ENCODE measurements at places on chromosomes 6 and 20.

- DNase-seq = no peak
Measured at GRCh38 chr6:143055213-143055612, 5.5 kb upstream of the AIG1 start.

DNA sequence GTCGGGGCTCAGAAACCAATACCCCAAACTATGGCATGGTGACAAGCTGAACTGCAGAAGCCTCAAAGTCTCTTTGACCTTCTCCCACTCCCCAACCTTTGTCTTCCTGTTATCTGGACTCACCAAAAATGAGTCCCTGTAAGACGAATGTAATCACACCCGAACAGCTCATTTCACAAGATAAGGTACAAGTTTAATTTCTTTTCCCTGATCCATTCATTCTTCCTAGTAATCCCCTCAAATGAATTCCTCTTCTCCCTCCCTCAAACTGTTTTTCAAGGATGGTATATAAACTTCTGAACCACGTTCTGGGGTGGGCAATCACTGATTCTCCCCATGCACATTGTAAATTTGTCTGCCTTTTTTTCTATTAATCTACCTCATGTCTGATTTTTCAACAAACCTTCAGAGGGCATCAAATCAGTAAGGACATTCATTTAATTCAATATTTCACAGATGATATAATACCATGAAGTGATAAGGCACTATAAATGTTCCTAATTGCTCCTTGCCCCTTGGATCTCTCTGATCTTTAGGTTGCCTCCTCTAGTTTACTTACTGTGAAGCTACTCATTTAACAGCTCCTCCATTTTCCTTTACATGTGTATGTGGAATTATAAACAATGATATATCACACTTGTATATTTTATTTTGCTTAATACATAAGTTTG, 77.2 kb downstream of the OR2B2 start:
- DNase-seq = no peak

GRCh38 chr20:36773107-36773596, 411 bp downstream of the DSN1 start:
- DNase-seq = no peak

- no peak for DNase-seq
Measured at GRCh38 chr6:144353871-144354314, 68.8 kb downstream of the UTRN start.

DNA sequence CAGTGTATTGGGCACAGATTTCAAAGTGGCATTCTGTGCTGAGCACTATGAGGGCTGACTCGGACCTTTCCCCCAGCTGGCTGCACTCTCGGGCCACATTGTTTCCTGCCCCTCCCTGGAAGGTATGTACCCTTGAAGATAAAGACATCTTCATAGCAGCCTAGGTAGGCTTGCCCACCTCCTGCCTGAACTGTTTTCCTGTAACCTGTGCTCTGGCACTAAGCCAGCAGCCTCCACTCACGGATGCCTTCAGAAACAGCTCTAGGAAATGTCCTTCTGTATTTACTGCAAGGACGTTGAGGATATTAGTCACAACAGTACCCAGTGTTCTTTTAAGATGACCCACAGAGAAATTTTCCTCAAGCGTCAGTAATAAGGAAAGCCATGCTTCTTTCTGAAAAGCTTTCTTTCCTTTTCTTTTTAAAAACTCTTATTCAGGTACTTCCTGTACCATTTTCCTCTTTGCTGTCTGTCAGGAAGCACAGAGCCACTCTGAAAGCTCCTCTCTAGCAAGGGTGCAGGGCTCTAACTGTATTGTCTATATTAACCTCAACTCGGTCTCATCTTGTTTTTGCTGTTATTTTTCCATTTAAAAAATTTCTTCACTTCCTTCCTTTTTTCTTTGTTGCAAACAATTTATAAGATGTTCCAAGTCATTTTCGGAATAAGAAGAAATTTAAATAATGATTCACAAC, 43.5 kb downstream of the TTI1 start:
- no peak for DNase-seq
